ENCODE measurements at places on chromosomes 12 and 14.

- DNase-seq, result no peak
These were observed 39.3 kb downstream of the FIGNL2 start for GRCh38 chr12:51809193-51809592.

- DNase-seq, result no peak
These were observed 6.6 kb downstream of the CLEC1B start for GRCh38 chr12:9992296-9992695.

DNA sequence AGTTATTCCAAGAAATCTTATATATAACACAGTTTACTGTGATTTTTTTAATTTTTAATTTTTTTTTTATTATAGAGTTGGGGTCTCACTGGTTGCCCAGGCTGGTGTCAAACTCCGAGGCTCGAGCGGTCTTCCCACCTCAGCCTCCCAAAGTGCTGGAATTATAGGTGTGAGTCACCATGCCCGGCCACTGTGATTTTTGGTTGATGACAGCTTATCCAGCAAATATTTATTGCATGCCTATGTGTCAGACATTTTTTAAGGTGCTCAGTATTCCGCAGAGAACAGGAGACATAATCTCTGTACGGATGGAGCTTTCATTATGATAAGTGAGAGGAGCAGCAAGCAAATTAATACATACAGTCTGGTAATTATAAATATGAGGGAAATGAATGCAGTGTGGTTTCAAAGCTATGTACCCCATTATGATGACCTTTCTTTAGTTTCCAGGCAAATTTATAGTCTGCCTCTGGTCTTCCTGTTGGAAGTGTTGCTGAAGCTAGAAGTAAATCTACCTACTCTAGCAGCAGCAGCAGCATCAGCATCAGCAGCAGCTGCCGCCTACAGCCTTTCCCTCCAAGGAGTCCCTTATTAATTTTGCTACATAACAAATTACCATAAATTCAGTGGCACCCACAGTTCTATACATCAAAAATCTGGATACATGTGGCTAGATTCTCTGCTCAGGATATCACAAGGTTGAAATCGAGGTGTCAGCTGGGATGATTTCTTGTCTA lies 32.3 kb downstream of the FRS2 start:
- no peak for DNase-seq

DNA sequence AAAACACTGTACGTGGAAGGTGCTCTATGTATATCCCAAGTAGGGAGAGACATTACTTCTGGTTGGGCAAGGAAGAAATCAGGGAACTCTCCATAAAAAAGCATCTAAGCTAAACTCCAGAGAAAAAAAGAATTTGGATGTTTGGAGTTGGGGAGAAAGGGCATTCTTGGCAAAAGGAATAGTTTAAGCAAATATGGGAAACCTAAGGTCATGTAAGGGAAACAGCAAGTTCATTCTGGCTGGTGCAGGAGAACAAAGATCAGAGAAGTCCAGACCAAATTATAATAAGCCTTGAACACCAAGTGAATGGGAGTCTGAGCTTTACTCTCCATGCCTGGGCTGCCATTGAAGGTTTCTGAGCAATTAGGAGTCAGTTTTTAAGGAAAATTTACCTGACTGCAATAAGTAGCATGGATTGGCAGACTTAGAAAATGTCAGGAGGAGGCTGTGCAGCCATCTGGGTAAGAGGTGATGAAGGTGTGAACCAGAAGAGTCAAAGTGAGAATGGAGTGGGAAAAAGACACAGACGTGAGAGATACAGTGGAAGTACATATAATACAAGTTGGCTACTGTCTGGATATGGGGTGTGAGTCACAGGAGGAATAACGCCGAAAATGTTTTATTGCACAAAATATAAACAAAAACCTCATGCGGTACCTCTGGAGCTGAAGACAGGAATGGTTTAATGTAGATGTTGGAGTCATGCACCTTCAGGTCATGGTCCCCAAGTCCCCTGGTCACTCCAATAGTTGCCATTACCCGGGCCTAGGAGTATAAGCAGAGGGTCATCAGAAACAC lies 222.6 kb downstream of the MON2 start:
- no peak for DNase-seq

GRCh38 chr12:108369736-108370396 lies 30.8 kb upstream of the CMKLR1 start:
- no peak for DNase-seq

- DNase-seq, result no peak
These were observed 68.7 kb downstream of the ARF6 start for GRCh38 chr14:49961270-49962222.

DNA sequence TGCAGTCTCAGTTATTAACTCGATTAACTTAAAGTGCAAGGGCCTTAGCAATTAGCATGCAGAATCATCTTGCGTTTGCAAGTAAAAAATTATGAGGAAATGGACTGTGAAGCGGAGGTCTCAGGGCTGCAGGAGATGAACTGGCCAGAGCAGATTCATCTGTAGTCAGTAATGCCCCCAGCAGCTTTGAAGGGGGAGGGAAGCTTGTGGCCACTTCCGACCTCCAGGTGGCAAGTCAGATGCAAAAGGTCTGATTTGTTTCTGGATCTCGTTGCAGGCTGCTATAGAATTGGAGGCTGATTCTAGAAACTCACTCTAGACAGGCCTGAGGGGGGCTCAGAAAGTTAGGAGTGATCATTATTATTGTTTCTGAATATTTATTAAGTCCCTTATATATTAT lies 107.4 kb upstream of the RGS6 start:
- no peak for DNase-seq

DNA sequence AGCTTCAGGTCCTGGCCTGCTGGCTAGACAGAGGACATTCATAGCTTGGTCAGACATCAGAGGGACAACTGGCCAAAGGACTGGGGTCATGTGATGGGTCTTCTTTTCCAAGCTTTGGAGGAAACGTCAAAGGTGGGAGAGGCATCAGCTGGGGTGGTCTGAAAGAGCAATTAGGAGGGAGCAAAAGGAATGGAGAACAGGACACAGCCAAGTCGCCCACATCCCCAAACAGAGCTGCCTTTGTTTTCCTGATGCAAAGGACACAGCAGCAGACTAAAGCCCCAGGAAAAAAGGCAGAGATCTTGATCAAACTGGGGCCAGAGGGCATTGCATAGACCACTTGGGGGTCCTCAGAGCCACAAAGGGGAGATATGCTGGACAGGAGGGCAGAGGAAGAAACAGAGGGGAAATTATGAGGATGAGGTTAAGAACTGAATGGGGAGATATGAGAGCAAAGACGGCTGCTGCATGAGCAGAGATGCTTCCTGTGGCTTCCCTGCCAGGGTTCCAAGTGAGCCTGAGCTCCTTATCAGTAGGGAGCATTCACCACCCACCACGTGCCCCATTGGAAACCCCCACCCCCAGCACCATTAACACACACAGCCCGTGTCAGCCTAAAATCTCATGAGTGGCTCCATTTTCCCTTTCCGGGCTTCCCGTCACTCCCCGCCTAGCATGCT lies 62.4 kb downstream of the ANO2 start:
- DNase-seq, result no peak

GRCh38 chr12:62078020-62078419 lies 182.2 kb upstream of the USP15 start:
- DNase-seq, result no peak

- no peak for DNase-seq
These were observed 19.8 kb downstream of the ERH start for GRCh38 chr14:69378274-69378673.

DNA sequence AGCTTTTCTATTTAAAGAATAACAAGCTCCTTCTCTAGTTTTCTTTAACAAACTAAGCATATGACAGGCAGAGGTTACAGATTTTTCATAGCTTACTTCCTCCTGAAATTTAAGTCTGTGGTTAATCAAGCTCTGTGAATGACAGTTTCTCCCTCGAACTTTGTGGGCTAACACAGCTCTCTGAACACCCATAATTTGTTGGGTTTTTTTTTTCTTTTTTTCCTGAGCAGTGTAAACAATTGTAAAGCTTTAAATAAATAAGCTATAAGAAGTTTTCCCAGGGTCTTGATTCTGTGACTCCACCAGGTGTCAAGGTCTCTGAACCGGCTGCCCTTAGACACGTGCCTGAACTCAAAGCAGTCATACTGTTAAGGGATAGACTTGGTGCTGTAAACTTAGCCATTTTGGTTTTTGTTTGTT lies 128.1 kb upstream of the AMIGO2 start:
- peak; percentile 41 for DNase-seq

DNA sequence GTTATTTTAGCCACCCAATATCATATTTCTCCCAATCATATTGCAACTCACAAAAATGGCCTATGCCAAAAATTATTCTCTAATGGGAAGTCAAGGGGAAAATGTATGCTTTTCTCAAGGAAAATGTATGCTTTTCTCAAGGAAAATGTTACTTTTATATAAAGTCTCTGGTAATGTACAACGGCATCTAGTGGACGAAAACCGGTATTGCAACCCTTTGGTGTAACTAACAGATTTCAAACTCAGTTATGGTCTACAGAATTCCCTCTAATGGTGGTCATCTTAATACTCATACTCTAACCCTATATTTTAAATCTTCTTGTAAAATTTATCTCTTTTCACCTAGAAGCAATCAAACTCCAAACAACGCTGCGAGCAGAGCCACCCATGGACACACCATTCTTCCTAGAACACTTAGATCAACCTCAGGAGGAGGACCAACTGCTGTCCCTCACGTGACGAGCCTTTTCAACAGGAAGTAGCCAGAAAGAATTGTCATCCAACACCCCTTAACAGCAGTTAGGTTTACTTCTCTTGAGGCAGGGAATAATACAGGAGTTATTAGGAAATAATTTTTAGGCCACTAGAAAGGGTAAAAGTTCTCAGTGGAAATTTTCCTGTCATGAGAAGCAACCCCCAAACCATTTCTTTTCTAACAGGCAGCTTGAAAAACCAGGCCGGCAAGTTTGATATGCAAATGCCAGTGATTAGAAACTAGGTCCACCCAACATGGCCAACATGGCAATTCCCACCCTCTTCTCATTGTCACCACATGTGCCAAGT lies 20.1 kb downstream of the APOBEC1 start:
- no peak for DNase-seq

GRCh38 chr12:26122681-26123481 lies 2.0 kb downstream of the BHLHE41 start:
- peak; percentile 51 for DNase-seq

DNA sequence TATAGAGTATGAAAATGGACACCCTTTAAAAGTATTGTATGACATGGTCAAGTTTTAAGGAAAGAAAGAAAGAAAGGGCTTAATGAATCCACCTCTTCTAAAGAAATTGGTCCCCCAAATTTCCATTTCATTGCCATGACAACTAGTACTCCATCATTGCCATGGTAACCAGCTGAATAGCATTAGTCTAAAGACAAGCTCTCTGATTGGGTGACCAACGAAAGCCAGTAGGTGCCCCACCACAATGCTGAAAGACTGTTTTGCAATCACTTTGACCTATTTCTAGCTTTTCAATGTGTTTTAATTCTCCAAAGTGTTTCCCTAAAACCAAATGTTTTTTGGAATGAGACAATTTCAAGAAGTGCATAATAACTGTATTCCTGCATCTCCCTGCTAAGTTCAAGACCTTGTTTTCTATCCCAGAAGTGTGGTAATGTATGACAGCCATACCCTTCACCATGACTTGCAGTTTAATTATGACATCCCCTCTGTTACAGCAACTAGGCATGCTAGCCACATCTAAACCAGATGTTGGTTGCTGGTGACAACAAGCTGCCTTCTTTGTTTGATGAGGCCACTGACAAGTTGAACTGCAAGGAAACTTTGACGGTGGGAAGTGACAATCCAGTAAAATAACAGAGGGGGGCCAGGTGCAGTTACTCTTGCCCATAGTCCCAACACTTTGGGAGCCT lies 46.7 kb downstream of the KICS2 start:
- no peak for DNase-seq

DNA sequence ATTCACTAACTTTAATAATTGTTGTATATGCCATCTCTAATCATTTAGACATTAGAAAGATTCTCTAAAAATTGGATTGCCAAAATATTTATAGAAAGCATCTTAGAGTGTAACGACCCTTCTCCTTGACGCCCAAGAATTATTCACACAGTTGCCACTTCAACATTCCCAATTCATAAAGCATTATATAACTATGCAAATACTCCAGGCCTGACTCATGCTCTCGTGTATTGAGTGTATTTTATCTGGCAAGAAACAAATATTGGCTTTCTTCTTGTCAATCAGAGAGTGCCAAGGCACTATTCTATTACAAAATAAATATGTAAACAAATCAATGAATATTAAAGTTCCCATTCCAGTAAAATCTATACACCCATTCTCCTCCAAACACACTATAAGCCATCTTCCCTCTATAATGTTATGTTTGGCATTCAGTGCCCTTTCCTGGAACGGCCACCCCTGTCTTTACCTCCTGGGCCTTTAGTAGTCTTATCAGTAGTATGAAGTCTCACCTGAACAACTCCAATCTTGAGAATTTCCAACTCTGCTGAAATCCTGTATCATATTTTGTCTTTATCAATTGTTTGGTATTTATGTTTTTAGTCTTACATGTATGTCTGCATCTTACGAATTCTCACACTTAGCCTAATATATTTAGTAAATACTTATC lies 182.6 kb downstream of the PIK3C2G start:
- no peak for DNase-seq

DNA sequence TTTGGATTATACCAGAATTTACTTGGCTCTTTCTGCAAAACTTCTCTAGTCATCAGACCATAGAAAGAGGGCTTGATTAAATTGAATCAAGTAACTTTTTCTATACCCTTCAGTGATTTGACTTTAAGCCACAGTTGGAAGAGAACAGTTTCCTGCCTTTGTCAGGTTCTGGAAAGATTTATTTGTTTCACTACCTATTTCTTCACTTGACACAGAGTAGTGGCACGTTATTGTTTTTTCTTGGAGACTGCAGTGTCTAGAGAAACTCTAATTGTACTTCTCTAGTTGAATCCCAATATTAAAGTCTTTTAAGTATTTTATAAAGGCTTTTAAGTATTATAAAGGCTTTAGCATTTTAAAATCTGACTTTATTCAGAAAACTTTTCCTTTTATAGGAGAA lies 138.1 kb downstream of the TMEM117 start:
- no peak for DNase-seq

DNA sequence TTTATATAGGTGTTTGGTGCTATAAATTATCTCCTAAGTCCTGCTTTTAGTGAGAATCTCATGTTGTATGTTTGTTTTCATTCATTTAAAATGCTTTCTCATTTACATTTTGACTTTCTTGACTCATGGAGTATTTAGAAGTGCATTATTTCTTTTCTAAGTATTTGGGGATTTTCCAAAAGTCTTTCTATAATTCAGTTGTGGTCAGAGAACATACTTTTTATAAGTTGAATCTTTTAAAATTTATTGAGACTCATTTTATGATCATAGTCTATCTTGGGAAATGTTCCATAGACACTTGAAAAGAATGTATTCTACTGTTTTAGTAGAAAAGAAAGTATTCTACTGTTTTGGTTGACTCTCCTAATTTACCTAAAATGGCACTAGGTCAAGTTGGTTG lies 168.2 kb downstream of the AKAP6 start:
- no peak for DNase-seq

- peak; percentile 89 for DNase-seq
These were observed at the start of gene PCK2 for GRCh38 chr14:24093901-24094840. Gene PCK2, plus strand, starts transcription at chr14:24094311. Its CDS starts 95 bp downstream, at chr14:24094406.

GRCh38 chr14:33377596-33378390 lies 439.1 kb downstream of the NPAS3 start:
- no peak for DNase-seq

GRCh38 chr12:117671734-117672133 lies 297.1 kb downstream of the KSR2 start:
- no peak for DNase-seq
